A549 treated with ZK216348 at 1 μM for 4 hours (cell line): ENCODE measurements at places on chromosomes 6 and 20. TPM values are rescaled to one million over a fixed set of nuclear protein-coding genes. Genes with fewer than 3 reads are reported as not detected.

RAET1E gene
- total RNA-seq, result 2.1 to 4.1 TPM (median 2.7 TPM) in 5 replicates

SLC17A3 gene
- 0.87 to 2.0 TPM (median 1.1 TPM) in 5 replicates for total RNA-seq

MLIP gene
- total RNA-seq, result not detected in 5 replicates

TPD52L1 gene
- total RNA-seq, result 44.1 to 57.8 TPM (median 50.7 TPM) in 5 replicates

COL9A3 gene
- 0.21 to 0.81 TPM (median 0.49 TPM) in 5 replicates for total RNA-seq
